ENCODE measurements at places on chromosomes 3 and 15.

DNA sequence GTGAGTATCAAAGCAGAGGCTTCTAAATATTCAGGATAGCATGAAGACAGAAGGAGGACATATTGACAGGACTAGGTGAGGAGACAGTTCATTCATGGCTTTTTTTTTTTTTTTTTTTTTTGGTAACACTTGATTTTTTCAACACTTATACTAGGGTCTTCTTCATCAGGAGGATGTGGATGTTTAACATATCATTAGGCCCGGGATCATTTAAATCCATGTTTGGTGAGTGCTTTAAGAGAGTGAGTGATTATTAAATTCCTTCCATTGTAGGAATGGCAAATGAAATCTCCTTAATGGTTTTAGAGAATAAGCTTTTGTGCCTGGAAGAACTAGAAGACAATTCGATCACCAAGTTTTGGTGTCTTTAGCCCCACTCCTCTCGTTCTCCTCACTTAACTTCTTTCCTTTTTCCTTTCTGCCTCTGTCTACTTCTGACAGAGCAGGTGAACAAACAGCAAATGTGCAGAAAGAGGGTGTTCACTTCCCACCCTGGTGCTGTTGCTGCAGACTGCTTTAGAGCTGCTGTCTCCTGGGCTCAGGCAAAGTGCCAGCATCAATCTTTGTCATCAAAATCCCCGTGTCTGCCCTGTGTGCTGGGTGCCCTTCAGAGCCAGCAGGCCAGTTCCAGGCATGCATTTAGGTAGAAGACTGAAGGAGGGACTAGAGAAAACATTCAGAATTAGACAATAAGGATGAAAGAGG, 35.6 kb upstream of the RAB11A start:
- peak; percentile 49 for DNase-seq

DNA sequence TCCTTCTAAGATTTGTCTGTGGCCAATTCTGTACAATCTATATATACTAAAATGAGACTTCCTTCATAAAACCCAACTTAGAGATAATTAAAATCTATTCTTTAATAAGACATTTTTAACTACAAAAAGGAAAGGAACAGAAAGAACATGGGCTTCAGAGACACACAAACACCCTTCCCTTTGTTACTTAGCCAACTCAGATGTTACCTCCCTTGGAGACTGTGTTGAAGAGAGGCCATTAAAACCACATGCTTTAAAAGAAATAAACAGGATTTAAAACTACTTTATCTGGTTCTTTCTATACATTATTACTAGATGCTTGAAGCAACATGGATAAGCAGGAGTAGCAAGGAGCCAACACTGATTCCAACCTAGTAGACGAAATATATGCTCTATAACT, 42.0 kb downstream of the LRRFIP2 start:
- peak; percentile 25 for DNase-seq

GRCh38 chr15:64288577-64288976, 67.4 kb downstream of the CSNK1G1 start:
- DNase-seq = peak; percentile 50

- DNase-seq = no peak
These were observed 13.9 kb upstream of the APH1B start for GRCh38 chr15:63263519-63263918.

GRCh38 chr3:124137216-124137615, 145.3 kb upstream of the ROPN1 start:
- no peak for DNase-seq

DNA sequence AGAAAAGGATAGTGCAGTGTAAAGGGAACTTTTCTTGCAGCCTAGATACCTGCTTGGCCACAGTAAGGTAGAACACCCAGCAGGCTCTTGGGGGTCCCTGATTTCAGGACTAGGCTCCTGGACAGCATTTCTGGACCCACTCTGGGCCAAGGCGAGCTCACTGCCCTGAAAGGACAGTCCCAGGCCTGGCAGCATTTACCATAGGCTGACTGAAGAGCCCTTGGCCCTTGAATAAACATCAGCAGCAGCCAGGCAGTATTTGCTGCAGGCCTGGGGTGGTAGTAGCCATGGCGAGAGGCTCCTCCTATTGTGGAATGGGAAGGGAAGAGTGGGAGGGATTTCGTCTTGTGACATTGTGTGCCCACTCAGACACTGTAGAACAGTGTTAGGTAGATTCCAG, 529.2 kb downstream of the TUSC7 start:
- no peak for DNase-seq

GRCh38 chr3:14475621-14476020, 64.5 kb downstream of the GRIP2 start:
- DNase-seq = peak; percentile 28

Data from dermis blood vessel endothelial cell (primary cell).